CD8-positive, alpha-beta memory T cell (primary cell): ENCODE measurements at places on chromosomes 5 and 9. TPM values are rescaled to one million over a fixed set of nuclear protein-coding genes. Genes with fewer than 3 reads are reported as not detected.

PCDHGA6 gene
- total RNA-seq, result 0.22 TPM

- H3K4me1 ChIP-seq, result peaks cover 65% of the 10 kb centered on the region
- H3K27me3 ChIP-seq, result no peaks in the 10 kb centered on the region
- no peaks in the 10 kb centered on the region for H3K36me3 ChIP-seq
- no peak for DNase-seq
- H3K27ac ChIP-seq, result no peak overlapping the region
These were observed 8.8 kb downstream of the TENT4A start for GRCh38 chr5:6722015-6722414.

DNA sequence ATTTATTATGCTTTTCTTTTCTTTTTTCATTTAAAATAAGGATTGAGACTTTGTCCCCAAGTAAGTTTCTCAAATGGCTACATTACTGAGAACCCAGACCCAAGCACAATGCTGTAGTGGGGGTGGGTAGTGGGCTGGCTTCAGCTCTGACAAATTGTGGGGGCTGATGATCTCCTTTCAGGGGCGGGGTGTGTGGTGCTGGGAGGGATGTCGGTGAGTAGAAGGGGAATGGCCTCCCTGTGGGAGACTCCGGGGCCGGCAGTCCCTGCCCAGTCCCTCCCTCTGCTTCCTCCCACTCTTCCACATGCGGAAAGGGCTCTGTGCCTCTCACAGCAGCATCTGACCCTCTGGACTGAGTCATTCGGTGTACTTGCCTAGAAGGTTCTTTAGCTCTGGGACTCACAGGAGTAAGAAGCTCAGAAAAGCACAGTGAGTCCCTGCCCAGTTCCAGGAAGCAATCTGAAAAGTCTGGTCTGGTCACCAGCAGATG lies 14.3 kb downstream of the CD180 start:
- H3K4me1 ChIP-seq, result peaks cover 31% of the 10 kb centered on the region
- no peak overlapping the region for H3K27ac ChIP-seq
- H3K27me3 ChIP-seq, result no peaks in the 10 kb centered on the region
- no peak overlapping the region for H3K4me3 ChIP-seq
- H3K36me3 ChIP-seq, result no peaks in the 10 kb centered on the region
- DNase-seq, result no peak

SPINK7 gene
- not detected for total RNA-seq

CPLANE1 gene
- total RNA-seq, result 9.3 TPM

STKLD1 gene
- total RNA-seq, result 0.91 TPM

GRCh38 chr9:122261469-122261881 lies 3.2 kb downstream of the RBM18 start:
- no peak overlapping the region for H3K4me3 ChIP-seq
- H3K4me1 ChIP-seq, result peaks cover 33% of the 10 kb centered on the region
- H3K27ac ChIP-seq, result no peak overlapping the region
- H3K36me3 ChIP-seq, result peaks cover 18% of the 10 kb centered on the region
- DNase-seq, result no peak
- H3K27me3 ChIP-seq, result no peaks in the 10 kb centered on the region

- no peaks in the 10 kb centered on the region for H3K27me3 ChIP-seq
- H3K4me3 ChIP-seq, result no peak overlapping the region
- no peak for DNase-seq
These were observed 8.1 kb upstream of the ASB6 start for GRCh38 chr9:129649726-129650679.

OMD gene
- total RNA-seq, result not detected

DNA sequence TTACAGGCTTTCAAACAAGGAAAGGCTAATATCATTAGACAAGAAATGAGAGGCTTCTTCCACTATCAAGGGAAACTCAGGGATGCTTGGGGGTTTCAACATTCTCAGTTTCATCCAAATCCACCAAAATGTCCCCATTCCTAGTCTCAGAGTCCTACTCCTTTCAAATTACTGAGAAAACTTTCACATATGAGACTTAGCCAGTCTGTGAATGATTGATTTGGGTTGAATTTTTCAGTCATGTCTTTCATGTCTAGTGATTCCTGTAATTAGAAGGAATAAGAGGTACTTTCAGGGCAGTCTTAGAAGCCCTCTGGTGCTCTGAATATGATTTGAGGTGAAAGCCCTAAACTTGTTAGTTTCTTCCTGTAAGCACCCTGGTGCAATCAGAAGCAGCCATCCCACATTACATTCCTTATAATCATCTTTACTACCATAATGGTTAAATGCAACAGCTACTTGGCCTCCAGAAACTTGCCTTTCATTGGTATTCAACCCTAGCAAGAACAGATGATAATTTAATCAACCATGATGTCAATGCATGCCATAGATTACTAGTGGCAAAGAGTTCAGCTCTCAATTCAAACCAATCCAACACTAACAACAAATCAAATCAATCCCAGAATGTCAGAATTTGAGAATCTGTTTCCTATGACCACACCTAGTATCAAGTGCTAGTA lies 50.7 kb upstream of the RIC1 start:
- H3K27me3 ChIP-seq, result no peaks in the 10 kb centered on the region
- H3K27ac ChIP-seq, result no peak overlapping the region
- DNase-seq, result no peak
- H3K4me1 ChIP-seq, result peaks cover 3% of the 10 kb centered on the region

PCDHGA7 gene
- total RNA-seq, result not detected
